ENCODE measurements at places on chromosomes 5 and 9.

GRCh38 chr9:117095081-117095480 lies 319.8 kb downstream of the ASTN2 start:
- DNase-seq: no peak

DNA sequence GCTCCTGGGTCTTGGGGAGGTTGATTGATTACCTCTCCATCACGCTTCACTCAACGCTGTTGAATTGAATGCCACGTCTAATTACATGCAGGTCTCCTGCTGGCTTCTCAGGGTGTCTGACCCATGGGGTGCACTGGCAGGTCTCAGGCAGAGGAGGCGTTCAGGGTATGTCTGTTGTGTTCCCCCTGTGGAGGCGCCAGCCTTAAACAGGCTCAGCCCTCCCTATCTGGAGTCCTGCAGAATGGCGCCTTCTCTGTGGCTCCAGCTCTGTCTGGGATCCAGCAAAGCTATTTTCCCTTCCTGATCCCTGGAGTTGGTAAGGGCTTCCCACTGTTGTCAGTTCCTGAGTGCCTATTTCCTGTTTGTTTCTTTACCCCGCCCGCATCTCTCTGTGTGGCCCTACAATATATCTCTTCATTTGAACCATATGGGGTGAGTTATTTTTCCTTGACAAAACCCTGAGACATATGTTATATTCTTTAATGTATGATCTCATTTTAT lies 150.0 kb downstream of the NTRK2 start:
- DNase-seq: no peak

DNA sequence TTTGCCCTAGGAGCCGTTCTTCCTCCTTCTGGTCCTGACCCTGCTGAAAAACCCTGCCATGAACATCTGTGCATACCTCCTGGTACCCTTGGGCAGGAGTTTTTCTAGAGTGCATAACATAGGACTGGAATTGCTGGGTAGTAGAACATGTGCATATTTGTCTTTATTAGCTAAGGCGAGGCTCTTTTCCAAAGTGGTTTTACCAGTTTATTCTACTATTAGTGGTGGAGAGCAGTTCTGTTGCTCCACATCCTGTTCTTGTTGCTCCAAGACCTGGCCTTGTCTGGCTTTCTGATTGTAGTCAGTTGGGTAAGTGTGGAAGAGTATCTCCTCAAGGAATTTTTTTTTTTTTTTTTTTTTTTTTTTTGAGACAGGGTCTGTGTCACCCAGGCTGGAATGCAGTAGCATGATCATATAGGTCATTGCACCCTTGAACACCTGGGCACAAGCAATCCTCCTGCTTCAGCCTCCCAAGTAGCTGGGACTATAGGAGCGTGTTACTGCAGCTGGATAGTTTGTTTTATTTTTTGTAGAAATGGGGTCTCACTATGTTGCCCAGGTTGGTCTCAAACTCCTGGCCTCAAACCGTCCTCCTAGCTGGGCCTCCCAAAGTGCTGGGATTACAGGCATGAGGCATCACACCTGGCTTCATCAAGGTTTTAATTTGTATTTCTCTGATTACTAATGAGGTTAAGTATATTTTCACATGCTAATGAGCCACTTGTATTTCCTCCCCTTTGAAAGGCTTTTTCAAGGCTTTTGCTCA lies 85.2 kb downstream of the SPRY4 start:
- DNase-seq: no peak

DNA sequence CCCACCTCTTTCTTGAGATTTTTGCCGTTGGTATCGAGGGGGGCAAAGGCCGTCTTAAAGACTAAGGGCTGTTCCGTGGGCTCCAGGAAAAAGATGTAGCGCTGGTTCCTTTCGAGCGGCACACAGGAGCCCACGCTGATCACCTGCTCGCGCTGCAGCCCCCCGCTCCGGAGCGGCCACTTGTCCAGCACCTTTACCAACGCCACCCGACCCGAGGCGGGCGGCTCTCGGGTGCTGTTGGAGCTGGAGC lies 781 bp downstream of the NRG2 start:
- no peak for DNase-seq

DNA sequence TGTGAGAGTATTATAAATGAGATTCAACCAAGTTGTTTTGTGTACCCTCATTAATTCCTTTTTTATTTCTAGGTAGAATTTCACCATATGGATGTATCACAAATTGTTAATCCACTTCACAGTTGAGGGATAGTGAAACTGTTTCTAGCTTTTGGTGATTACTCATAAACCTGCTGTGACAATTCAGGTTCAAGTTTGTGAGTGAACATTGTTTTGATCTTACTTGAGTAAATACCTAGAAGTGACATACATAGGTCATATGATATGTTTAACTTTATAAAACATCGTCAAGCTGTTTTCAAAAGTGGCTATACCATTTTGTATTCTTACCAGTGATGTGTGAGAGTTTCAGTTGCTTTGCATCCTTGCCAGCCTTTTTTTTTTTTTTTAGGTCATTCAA lies 112.9 kb downstream of the CAMK4 start:
- no peak for DNase-seq

DNA sequence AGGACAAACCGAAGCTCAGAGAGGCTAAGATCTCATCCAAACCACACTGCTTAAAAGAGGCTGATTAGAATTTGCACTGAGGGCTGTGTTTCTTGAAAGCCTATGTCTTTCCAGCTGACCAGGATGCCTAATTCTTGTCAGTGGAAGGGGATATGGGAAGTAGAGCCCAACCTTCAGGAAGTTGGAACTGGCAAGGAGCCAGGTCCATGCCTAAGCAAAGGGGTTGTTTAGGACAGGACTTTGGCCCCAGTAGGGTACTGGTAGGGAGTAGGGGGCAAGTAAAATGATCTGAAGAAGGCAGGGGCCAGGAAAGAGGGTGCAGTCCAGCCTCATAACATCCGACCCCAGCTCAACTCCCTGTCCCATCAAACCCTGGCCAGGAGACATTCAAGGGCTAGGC lies 130.9 kb downstream of the GAS1 start:
- DNase-seq: no peak

DNA sequence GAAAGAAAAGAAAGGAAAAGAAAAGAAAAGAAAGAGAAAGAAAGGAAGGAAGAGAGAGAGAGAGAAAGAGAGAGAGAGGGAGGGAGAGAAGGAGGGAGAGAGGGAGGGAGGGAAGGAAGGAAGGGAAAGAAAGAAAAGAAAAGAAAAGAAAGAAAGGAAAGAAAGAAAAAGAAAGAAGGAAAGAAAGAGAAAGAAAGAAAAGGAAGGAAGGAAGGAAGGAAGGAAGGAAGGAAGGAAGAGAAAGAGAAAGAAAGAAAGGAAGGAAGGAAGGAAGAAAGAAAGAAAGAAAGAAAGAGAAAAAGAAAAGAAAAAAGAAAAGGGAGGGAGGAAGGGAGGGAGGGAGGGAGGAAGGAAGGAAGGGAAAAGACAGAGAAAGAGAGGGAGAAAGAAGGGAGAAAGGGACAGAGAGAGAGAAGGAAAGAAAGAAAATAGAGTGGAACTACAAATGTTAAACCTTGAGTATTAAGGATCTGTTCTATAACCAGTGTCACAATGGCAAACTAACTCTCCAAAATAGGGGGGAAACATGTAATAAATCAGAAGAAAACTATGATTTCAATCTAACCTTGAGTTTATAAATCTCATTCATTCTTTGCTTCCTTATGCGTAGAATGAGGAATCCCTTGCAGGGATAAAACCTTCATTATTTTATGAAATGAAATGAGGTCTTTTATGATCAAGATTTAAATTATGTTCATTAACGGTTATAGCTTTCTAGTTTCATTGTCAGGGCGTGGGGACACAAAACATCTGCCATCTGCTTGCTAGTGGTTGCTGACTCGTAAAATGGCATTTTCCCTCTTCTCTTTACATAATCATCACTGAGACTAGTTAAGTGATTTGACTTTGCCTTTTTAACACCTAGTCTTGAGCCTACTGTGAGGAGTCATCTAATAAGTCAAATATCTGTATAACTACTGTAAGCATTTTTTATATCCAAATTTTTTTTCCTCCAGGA lies 40.7 kb upstream of the RAD23B start:
- no peak for DNase-seq

DNA sequence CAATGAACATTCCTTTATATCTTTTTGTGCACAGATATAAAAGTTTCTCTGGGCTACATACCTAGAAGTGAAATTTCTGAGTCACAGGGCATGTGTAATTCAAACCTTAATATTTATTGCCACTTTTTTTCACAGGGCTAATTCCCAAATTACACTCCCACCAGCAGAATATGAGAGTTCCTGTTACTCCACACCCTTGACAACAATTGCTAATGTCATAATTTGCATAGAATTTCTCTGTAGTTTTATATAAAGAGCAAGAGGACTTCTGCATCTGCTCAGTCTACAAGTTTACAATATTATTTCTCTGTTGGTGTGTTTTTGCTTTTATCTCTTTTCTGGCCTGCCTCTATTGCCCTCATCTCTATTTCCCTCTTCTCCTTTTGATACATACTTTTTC lies 518.5 kb downstream of the ZNF608 start:
- no peak for DNase-seq

- DNase-seq: no peak
These were observed 61.9 kb downstream of the SNX24 start for GRCh38 chr5:122907276-122907675.

DNA sequence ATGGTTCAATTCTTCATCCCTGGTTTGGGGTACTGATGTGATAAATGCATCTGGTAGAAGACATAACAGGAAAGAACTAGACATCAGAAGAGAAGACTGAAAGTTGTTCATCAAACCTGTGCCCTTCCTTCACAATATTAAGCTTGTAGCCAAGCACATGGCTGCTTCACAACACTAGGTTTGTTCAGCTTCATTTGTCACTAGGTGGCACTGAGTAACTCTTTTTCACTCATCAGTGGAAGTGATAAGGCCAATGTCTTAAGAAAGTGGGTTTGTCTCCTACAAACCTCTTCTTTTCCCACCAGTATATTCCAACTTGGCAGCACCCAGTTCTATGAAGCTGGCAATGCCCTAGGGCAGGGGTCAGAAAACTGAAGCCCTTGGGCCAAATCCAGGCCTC lies 26.9 kb downstream of the ZNF484 start:
- no peak for DNase-seq

DNA sequence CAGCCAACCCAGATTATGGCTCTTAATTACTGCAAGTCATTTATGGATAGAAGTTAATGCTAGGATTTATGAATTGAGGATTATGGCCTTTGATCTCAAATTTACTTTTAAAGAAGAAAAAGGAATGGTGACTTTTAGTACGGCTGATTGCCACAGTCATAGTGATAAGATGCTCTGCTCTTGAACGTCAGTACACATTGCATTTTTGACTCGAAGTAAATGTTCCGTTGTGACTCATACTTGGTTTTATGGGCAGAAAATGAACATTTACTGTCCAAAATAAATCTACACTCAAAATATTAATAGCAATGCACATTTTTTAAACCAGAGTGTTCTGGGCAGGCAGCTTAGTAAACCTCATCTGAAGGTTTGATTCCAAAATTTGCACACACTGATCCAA lies 830 bp downstream of the ADAMTSL1 start:
- DNase-seq: no peak

DNA sequence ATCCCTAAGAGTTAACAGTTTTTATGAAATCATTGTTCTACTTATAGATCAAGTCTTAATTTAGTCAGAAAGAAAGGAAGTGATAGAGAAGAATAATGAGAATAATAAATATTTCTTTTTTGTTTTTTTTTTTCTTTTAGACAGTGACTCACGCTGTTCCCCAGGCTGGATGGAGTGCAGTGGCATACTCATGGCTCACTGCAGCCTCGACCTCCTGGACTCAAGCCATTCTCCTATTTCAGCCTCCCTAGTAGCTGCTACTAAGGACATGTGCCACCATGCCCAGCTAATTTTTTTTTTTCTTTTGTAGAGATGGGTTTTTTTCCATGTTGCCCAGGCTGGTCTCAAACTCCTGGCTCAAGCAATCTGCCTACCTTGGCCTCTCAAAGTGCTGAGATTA lies 11.0 kb downstream of the IFNA21 start:
- DNase-seq: no peak

DNA sequence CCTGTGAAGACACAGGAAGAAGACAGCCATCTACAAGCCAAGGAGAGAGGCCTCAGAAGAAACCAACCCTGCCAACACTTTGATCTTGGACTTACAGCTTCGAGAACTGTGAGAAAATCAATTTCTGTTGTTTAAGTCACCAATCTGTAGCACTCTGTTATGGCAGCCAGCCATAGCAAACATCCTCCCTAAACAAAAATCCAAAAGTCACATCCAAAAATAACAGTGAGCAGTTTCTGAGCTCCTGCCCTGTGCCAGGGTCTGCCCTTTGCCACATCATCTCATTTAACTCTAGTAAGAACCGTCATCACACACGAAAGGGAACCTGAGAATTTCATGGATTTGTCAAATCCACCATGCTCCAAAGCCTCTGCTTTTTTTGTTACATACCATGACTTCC lies 118.8 kb downstream of the TRIM36 start:
- no peak for DNase-seq

DNA sequence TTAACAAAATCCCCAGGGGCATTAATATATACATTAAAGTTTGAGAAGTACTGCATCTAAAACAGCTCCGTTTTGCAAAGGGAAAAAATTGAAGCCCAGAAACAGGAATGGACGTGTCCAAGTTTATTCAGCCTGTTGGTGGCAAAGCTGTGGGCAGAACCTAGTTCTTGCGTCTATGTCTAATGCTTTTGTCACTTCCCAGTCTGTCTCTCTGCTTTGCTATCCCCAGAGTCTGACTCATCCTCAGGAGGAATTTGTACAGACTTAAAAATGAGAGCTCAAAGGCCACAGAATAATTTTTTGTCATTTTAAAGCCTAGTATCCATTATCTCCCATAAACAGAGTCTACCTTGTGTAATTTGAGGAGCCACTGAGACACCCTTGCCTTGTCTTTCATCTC lies 330.9 kb upstream of the GRIA1 start:
- no peak for DNase-seq

DNA sequence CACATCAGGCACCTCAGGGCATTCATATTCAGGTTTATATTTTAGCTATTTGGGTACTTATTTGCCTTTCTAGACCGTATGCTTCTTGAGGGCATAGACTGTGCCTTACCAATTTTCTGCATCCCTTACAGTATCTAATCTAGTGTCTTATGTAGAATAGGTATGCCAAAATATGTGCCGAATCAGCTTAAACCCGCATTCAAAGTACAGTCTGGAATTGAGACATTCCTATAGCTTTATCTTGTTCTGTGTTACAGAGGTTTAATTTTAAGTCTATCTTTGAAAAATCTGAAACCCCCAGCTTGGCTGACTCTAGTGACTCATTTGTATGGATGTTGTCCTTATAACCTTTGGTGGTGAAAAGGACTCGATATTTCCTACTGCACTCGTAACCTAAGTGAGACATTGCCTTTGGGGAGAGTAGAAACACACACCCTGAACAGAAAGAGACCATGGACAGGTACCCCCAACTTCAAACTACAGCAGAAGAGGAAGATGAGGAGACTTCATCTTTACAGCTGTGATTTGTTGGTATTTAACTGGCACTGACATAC lies 27.0 kb upstream of the TMOD1 start:
- no peak for DNase-seq
